ENCODE measurements at places on chromosomes 3 and 15.
A peak's percentile ranks its signal among the peaks of the same experiment; 100 is the strongest.

GRCh38 chr15:68982976-68983563 is 31.4 kb upstream of the NOX5 start:
- no peaks in the 10 kb centered on the region for H3K4me1 ChIP-seq
- no peaks in the 10 kb centered on the region for H3K36me3 ChIP-seq
- no peak for DNase-seq
- H3K27ac ChIP-seq, result no peak overlapping the region

DNA sequence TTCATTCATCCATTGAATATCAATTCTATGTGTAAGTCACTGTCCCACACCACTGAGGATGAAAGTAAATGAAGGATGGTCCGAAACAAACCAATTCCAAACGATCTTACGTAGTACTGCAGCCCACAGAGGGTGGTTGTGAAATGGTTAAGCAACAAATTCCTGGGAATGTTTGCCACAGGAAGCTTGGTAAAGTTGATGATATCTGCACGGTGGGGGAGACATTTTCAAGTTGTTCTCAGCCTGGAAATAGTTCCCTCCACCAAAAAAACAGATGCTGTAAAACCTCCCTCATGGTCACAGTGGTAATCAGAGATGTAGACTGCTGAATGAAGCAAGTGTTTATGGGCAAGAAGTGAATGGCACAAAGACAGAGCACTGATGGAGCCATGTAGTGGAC is 35.9 kb upstream of the BNC1 start:
- no peaks in the 10 kb centered on the region for H3K36me3 ChIP-seq
- H3K4me3 ChIP-seq, result no peak overlapping the region
- H3K27me3 ChIP-seq, result peaks cover 17% of the 10 kb centered on the region
- DNase-seq, result no peak
- H3K4me1 ChIP-seq, result no peaks in the 10 kb centered on the region

GRCh38 chr15:50140098-50140497 is 21.1 kb upstream of the ATP8B4 start:
- peaks cover 46% of the 10 kb centered on the region for H3K4me1 ChIP-seq
- no peak overlapping the region for H3K4me3 ChIP-seq
- peaks cover 1% of the 10 kb centered on the region for H3K36me3 ChIP-seq
- no peak for DNase-seq

DNA sequence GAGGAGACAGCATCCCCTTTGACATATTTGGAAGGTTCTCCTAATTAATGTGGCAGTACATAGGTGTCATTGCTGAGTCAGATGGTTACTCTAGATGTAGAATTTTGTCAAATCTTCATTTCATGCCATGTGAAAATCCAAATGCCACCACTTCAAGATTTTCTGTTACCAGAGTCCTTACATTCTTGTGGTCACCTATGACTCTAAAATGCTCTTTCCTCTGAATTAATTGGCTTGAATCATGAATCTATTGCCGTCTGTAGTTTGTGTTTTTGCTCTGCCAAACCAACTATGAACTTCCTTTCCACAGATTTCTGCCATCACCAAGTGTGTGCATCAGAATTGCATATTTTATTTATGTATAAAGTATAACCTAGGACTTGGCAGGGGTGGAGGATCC is 269.4 kb upstream of the ZPLD1 start:
- H3K27ac ChIP-seq, result no peak overlapping the region
- H3K36me3 ChIP-seq, result no peaks in the 10 kb centered on the region
- H3K4me3 ChIP-seq, result no peak overlapping the region
- H3K4me1 ChIP-seq, result peaks cover 22% of the 10 kb centered on the region
- no peak for DNase-seq
- no peaks in the 10 kb centered on the region for H3K27me3 ChIP-seq

GRCh38 chr3:23217872-23218554 is 14.9 kb downstream of the UBE2E2 start:
- H3K4me1 ChIP-seq, result peaks cover 29% of the 10 kb centered on the region
- no peaks in the 10 kb centered on the region for H3K27me3 ChIP-seq
- H3K27ac ChIP-seq, result no peak overlapping the region
- H3K36me3 ChIP-seq, result peaks cover 8% of the 10 kb centered on the region

GRCh38 chr3:184332370-184333090 is 4.9 kb upstream of the FAM131A start:
- no peak overlapping the region for H3K4me3 ChIP-seq
- no peak for DNase-seq
- peaks cover 56% of the 10 kb centered on the region for H3K4me1 ChIP-seq

DNA sequence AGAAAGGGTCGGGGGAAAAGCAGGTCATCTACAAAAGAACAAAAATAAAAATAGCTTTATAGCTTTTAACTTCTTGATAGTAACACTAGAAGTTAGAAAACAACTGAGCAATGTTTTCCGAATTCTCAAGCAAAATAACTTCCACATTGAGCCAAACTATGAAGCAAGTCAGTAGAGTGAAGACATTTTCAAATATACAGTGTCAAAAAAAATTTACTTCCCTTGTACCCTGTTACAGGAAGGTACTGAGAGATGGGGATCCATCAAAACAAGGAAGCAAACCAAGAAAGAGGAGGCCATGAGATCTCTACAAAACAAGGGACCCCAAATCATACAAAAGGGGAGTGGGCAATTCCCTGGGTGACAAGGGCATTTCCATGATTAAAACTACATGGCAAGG is 26.6 kb upstream of the STIMATE start:
- peaks cover 15% of the 10 kb centered on the region for H3K36me3 ChIP-seq
- no peaks in the 10 kb centered on the region for H3K27me3 ChIP-seq
- peaks cover 9% of the 10 kb centered on the region for H3K4me1 ChIP-seq
- no peak overlapping the region for H3K4me3 ChIP-seq
- no peak for DNase-seq

GRCh38 chr15:83977992-83978391 is 257.6 kb upstream of the GOLGA6L4 start:
- no peak overlapping the region for H3K4me3 ChIP-seq
- no peaks in the 10 kb centered on the region for H3K36me3 ChIP-seq
- no peak for DNase-seq
- H3K4me1 ChIP-seq, result no peaks in the 10 kb centered on the region

GRCh38 chr15:51053571-51053970 is 41.1 kb downstream of the TNFAIP8L3 start:
- no peaks in the 10 kb centered on the region for H3K4me1 ChIP-seq
- H3K4me3 ChIP-seq, result no peak overlapping the region
- DNase-seq, result no peak
- peaks cover 12% of the 10 kb centered on the region for H3K27me3 ChIP-seq
- H3K36me3 ChIP-seq, result no peaks in the 10 kb centered on the region
- H3K27ac ChIP-seq, result no peak overlapping the region

DNA sequence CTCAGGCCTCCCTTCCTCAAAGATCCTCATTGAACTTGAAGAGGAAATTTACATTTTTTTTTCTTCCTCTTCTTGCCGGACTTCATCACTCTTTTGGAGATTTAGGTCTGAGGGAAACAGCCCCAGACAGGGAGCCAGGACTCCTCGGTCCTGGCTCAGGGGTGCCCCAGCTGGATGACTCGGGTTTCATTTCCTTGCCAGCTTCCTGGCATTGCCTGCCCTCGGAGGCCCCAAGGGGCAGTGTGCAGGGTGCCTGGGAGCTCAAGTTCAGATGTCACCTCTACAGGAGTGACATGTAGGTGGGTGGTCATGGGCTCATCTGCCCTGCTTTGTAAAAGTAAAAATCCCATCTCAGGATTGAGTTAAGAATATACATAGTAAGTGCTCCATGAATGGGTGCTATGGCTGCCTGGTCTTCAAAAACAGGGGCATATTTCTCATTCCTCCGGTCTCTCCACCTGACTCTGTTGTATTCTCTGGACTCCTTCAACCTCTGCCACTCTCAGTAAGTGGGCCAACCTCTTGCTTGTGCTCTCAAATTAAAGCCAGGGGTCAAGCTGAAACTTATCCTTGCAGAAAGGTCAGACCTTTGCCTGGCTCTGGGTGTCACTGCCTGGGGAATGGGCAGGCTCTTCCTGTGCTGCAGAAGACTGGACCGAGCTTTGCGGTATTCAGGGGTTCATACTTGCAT is 51.8 kb downstream of the SMAD6 start:
- no peaks in the 10 kb centered on the region for H3K27me3 ChIP-seq
- DNase-seq, result no peak
- H3K4me1 ChIP-seq, result peaks cover 14% of the 10 kb centered on the region
- no peak overlapping the region for H3K27ac ChIP-seq
- no peak overlapping the region for H3K4me3 ChIP-seq

GRCh38 chr3:11907667-11908660 is 61.3 kb upstream of the TAMM41 start:
- no peaks in the 10 kb centered on the region for H3K36me3 ChIP-seq

GRCh38 chr3:38720465-38720864 is 71.0 kb upstream of the SCN5A start:
- DNase-seq, result no peak
- H3K27me3 ChIP-seq, result peaks cover 3% of the 10 kb centered on the region
- no peaks in the 10 kb centered on the region for H3K4me1 ChIP-seq
- H3K27ac ChIP-seq, result no peak overlapping the region
- no peaks in the 10 kb centered on the region for H3K36me3 ChIP-seq

- H3K4me3 ChIP-seq, result no peak overlapping the region
- peaks cover 51% of the 10 kb centered on the region for H3K4me1 ChIP-seq
- H3K27me3 ChIP-seq, result no peaks in the 10 kb centered on the region
- peak overlapping the region; percentile 77 for H3K27ac ChIP-seq
These were observed 7.7 kb downstream of the STOML1 start for GRCh38 chr15:73984208-73984979.
